ENCODE measurements at places on chromosomes 7 and 10. TPM values are rescaled to one million over a fixed set of nuclear protein-coding genes. Genes with fewer than 3 reads are reported as not detected.

GRCh38 chr7:51127618-51127904 lies 189.0 kb downstream of the COBL start:
- H3K4me1 ChIP-seq = no peaks in the 10 kb centered on the region
- no peak overlapping the region for H3K27ac ChIP-seq
- no peaks in the 10 kb centered on the region for H3K27me3 ChIP-seq
- no peaks in the 10 kb centered on the region for H3K36me3 ChIP-seq
- DNase-seq = no peak

GRCh38 chr10:90180886-90181691 lies 479.7 kb downstream of the KIF20B start:
- DNase-seq = no peak
- H3K36me3 ChIP-seq = no peaks in the 10 kb centered on the region
- H3K27me3 ChIP-seq = no peaks in the 10 kb centered on the region
- H3K27ac ChIP-seq = no peak overlapping the region
- H3K4me3 ChIP-seq = no peak overlapping the region

DNA sequence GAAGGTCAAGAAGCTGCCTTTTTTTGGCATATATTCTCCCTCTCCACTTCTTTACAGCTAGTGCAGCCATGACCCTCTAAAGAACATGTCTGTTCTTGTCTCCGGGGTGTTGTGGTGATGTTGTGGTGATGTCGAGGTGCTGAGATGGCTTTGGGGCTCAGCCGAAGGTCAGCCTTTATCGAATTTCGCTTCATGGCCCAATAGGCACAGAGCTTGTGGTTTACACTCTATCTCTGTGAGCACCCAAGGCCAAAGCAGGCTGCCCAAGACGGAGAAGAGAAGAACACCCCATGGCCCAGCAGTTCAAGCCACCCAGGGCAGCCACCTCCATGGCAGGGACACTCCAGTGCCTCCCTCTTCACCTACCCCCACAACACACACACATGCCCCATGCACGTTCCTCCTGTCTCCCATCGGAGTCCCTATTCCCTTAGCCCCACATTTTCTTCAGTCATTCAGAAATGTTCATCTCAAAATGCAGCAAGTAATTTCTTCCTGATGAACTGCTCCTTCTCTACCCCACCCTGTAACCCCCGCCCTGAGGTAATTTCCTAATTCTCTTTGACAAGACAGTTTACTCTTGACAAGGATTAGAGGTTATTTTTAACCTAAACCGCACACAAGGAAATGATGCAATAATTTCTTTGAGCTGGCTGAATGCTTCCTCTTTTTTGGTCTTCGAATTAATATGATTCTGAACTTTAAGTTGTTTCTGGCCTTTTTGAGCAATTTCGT lies 18.6 kb upstream of the ADRB1 start:
- no peaks in the 10 kb centered on the region for H3K27me3 ChIP-seq
- DNase-seq = peak; percentile 64
- peaks cover 15% of the 10 kb centered on the region for H3K4me1 ChIP-seq
- H3K4me3 ChIP-seq = no peak overlapping the region

GRCh38 chr10:86067436-86068050 lies 299.1 kb downstream of the GRID1 start:
- H3K4me3 ChIP-seq = no peak overlapping the region
- DNase-seq = no peak
- no peaks in the 10 kb centered on the region for H3K36me3 ChIP-seq
- H3K27ac ChIP-seq = no peak overlapping the region
- H3K27me3 ChIP-seq = no peaks in the 10 kb centered on the region

DNA sequence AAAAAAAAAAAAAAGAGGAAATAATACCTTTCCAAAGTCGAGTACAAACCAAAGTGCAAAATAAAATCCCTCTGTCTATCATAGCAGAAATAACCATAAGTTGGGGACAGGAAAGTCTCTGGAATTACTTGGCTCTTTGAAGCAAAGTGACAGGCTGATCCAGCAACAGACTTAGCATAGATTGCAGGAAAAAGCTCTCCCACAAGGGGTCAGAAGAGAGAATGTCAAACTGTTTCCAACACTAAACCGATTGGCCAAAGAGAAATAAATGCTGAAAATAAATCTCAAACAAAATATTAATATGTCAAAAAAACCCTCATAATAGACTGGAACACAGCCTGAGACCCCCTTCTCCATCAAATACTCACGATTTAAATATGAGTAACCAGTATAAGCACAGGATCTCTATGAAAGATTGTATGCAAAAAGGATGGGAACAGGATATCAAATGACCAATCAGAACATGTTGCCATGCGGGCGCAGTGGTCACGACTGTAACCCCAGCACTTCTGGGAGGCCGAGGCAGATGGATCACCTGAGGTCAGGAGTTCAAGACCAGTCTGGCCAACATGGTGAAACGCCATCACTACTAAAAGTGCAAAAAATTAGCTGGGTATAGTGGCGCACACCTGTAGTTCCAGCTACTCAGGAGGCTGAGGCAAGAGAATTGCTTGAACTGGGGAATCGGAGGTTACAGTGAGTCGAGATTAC lies 1000.7 kb upstream of the LRRN3 start:
- no peaks in the 10 kb centered on the region for H3K4me1 ChIP-seq
- no peak overlapping the region for H3K27ac ChIP-seq
- H3K36me3 ChIP-seq = no peaks in the 10 kb centered on the region
- DNase-seq = peak; percentile 5
- no peak overlapping the region for H3K4me3 ChIP-seq

GRCh38 chr7:37510043-37510634 lies 61.5 kb upstream of the ELMO1 start:
- H3K4me3 ChIP-seq = no peak overlapping the region
- no peaks in the 10 kb centered on the region for H3K36me3 ChIP-seq
- H3K4me1 ChIP-seq = no peaks in the 10 kb centered on the region
- peak; percentile 17 for DNase-seq
- no peaks in the 10 kb centered on the region for H3K27me3 ChIP-seq
- no peak overlapping the region for H3K27ac ChIP-seq

Gene PPP1R3A
- total RNA-seq = not detected

DNA sequence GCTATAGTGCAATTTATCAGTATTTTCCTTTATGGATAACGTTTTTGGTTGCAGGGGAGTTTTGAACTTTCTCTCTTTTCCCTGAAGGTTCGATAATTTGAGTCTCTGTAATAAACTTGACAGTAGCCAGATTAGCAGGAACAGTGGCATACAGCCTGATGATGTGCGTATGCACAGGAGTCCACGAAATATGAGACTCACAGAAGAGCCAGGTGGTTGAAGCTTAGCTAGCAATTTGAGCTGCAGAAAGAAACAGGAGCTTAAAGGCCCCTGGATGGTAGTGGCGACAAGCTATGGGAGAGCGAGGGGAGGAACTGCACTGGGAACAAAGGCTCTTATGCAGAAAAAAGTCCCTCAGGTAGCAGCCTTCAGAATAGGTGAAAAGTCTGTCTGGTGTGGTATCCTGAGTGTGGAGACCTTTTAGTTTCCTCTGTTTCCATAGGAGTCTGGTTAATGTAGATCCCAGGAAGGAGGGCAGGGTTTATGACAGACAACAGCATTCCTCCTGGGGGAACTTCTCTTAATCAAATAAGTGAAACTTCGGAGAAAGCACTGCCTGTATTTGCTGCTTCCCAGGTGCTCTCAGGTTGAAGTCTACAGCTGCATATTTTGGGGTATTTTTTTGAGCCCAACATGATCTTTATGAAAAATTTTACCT lies 32.7 kb downstream of the FANK1 start:
- no peaks in the 10 kb centered on the region for H3K4me1 ChIP-seq
- H3K36me3 ChIP-seq = no peaks in the 10 kb centered on the region
- no peak overlapping the region for H3K27ac ChIP-seq
- H3K4me3 ChIP-seq = no peak overlapping the region
- H3K27me3 ChIP-seq = no peaks in the 10 kb centered on the region
- no peak for DNase-seq

- H3K36me3 ChIP-seq = no peaks in the 10 kb centered on the region
- DNase-seq = no peak
- no peak overlapping the region for H3K4me3 ChIP-seq
- H3K4me1 ChIP-seq = no peaks in the 10 kb centered on the region
These were observed 105.7 kb upstream of the FAM20C start for GRCh38 chr7:86629-87028.

DNA sequence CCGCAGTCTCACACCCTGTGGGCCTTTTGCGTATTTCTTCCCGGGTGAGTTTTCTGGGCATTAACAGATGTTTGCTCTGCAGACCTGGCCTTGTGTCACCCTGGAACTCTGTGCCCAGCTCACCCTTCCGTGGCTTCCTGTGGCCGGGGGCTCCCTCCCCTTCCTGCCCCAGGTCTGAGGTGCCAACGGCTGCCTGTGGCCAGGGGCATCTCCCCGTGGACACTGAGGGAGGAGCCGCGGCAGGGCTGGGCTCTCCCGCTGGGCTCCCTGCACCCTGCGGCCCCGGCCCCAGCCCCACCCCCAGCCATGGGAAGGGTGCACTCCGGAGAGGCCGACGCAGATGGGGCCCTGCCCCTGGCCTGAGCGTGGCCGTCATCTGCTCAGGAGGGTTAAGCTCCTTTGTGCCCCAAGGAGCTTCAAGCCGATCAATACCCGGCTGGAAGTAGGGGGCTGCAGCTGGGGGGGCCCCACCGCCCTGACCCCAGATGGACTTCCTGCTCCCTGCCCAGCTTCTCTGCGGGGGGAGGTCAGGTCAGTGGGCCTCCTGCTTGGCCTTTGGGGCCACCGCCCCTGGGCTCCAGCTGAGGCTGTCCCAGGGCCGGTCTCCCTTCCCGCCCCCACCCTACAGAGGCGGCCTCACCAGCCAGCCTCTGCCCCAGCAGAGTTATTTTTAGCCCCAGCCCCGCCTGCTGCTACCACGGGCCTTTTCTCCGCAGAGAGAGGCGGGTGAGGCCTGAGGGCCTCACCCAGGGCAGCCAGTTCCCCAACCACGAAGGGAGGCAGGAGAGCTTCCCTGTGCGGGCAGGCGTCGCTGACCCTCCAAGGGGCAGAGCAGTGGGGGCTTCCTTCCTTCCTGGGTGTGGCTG lies 24.2 kb downstream of the PWWP2B start:
- no peaks in the 10 kb centered on the region for H3K27me3 ChIP-seq
- no peak for DNase-seq
- H3K36me3 ChIP-seq = no peaks in the 10 kb centered on the region
- no peak overlapping the region for H3K27ac ChIP-seq
- peaks cover 18% of the 10 kb centered on the region for H3K4me1 ChIP-seq

Measured in CD4-positive, alpha-beta memory T cell (primary cell).